ENCODE measurements at places on chromosomes 5 and 9.

GRCh38 chr9:89879701-89880100 is 274.9 kb downstream of the GADD45G start:
- DNase-seq, result no peak

GRCh38 chr5:9557696-9558095 is 11.8 kb upstream of the SEMA5A start:
- no peak for DNase-seq

DNA sequence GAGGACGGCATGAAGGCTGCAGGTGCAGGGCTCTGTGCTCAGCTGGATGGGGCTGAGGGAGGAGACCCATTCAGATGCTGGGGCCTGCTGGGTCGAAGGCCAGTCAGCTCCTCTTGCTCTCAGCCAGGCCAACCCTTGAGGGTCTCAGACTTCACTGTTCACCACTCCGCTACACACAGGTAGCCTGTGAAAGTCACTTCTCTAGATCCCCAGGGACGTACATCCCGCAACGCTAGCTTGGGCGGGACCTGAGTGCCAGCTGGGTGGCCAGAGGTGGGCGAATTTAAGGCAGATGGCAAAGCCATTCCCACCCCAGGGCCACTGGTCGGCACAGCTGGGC is 42.2 kb upstream of the FCN1 start:
- DNase-seq, result no peak

DNA sequence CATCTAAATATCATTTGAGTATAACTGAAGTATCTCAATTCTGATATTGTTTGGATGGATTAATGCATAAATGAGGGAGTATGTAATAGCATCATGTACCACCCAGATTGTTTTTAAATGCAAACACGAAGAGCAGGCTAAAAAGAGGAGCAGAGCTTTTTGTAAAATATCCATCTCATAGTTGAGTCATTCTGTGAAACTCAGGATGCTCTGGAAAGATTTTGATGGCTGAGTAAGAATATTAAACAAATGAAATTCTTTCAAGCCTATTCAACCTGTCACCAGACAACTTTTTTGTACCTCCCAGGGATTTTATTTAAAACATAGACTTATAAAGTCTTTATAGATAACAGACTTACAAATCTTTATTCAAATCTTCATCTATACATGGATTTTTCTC is 625.9 kb downstream of the TLE4 start:
- no peak for DNase-seq

GRCh38 chr9:89543621-89544278 is 45.8 kb upstream of the SEMA4D start:
- no peak for DNase-seq

GRCh38 chr5:40559306-40559705 is 120.4 kb upstream of the PTGER4 start:
- DNase-seq, result no peak

DNA sequence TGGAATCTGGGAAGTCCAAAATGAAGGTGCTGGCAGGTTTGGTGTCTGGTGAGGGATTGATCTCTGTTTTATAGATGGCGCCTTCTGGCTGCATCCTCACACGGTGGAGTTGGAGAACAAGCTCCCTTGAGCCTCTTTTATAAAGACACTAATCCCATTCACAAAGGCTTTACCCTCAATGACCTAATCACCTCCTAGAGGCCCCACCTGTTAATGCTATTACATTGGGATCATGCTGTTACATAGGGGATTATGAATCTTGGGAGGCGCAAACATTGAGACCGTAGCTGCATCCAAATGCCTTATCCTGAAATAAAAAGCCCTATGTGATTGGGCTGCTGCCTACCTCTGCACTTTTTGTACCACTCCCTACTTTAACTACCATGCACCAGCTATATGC is 197.1 kb upstream of the HMHB1 start:
- DNase-seq, result no peak

DNA sequence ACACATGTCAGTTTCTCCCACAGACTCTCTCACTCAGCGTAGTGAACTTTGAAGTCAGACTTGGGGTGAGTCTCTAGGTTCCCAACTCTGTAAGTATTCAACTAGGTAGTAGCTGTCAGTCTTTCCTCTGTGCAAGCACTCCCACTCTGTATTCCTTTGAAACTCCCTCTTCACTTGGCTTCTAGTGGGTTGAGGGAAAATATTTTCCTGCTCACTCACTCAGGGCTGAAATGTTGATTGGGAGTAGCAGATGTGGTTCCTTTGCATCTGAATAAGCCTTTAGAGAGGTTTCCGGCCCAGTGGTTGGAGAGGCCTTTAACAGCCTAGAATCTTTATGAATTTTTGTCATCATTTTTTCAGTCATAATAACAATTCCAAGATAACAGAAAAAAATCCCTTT is 18.1 kb upstream of the ARRDC3 start:
- DNase-seq, result no peak

DNA sequence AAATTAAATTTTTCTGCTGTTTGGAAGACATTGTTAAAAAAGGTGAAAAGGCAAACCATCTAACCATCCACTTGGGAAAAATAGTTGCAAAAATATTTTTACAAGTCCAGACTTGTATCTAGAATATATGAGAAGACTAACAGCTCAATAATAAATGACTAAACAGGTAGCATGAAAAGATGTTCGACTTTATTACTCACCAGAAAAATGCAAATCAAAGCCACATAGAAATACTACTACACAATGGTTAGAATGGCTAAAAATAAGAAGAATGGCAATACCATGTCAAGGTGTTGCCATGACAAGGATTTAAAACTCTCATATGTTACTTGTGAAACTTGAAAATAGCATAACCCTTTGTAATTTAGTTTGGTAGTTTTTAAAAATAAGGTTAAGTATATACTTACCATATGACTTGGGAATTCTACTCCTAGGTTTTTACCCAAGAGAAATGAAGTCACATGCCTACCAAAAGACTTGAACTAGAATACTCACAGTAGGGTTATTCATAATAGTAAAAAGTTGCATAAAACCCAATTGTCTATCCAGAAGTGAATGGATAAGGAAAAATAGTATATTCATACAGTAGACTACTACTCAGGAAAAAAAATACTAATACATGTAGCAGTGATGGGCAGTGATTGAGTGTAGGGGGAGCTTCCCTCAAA is 93.8 kb downstream of the VPS13A start:
- DNase-seq, result no peak

DNA sequence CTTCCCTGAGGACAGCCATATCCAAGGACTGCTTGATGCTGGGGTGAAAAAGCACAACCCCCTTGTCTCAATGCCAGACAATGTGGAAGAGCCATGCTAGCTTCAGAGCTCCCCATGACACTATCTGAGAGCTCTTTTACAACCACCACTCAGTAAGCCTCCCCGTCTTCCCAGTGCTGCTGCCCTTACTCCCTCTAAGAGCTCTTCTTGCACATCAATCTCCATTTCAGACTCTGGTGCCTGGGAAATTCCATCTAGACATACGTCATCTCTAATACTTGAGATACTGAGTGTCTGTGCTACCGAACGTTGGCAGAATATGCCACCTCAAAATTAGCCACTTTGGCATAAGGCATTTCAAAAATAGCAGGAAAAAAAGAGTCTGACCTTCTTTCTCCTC is 94.5 kb downstream of the EDIL3 start:
- DNase-seq, result no peak

DNA sequence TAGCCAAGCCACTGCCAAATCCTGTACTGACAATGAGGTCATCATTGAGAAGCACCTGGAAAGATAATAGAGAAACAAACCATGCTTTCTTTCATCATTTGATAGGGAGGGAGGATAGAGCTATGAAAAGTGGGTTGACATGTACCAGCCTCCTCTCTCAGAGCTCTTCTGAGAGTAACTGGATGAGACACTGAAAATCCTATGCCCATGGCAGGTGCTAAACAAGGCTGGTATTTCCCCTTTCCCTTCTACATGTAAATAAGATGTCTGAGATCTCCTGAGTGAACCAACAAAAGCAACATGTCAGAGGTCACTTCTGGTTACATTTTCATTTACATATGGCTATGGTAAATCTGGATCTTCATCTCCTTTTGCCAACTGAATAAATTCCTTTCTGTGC is 45.3 kb upstream of the TRAF1 start:
- DNase-seq, result no peak

DNA sequence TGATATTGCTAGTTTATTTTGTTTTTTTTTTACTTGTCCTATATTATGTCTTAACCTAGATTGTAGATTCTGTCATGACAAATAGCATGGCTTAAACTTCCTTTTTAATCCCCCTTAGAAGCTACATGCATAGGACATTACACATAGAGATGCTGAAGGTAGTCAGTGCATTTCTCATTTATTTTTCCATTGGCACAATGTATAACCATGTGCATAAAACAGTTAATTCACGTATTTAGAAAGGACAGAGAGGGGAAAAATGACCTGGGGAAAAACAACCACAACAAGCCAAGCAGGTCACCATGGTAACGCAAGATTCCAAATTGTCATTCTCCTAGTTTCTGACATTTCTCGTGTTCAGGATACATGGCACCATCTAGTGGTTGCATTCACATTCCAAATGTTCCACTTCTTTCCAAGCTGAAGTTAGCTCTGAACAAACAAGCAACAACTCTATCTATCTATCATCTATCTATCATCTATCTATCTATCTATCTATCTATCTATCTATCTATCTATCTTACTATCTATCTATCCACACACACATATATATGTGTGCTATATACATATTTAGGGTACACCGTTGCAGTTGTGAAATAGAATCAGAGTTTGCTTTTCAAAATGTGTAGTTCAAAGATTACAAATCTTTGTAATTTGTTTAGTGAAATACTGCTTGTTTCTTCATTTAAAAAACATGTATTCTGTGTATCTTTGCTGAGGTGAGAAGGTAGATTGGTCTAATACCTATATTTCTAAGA is 487.2 kb upstream of the ST8SIA4 start:
- DNase-seq, result peak; percentile 26

DNA sequence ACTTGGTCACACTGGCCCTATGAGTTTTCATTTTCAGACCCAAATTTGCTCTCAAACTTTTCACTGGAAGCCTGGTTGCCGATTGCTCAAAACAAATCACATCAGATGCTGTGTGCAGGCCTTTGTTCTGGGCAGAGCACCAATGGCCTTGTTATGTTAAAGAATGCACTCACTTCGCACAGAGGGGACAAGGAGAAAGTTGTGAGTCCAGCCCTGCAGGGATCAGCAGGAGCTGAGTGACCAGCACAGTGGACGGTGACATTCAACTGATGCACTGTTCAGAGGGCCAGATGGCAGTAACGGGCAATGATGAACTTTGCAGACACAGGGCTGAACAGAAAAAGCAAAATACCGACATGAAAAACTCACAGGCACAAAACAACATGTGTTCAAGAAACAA is 86.1 kb downstream of the BARX1 start:
- no peak for DNase-seq

DNA sequence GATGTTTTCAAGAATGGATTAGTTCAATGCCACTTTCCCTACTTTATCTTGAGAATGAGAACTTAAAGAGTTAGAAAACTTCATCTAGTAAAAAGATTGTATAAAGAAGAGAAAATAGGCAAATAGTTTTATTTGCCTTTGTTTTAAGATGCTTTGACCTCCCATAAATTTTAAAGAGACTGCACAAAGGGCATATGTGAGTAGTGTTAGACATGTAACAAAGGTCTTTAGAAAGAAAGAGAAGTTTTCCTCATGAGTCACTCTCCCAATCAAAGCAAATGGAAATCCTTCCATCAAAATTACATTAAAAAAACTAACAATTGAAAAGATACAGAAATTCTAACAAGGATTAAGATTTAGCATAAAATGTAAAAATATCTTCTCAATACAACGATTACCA is 381.8 kb upstream of the KIF2A start:
- DNase-seq, result no peak

DNA sequence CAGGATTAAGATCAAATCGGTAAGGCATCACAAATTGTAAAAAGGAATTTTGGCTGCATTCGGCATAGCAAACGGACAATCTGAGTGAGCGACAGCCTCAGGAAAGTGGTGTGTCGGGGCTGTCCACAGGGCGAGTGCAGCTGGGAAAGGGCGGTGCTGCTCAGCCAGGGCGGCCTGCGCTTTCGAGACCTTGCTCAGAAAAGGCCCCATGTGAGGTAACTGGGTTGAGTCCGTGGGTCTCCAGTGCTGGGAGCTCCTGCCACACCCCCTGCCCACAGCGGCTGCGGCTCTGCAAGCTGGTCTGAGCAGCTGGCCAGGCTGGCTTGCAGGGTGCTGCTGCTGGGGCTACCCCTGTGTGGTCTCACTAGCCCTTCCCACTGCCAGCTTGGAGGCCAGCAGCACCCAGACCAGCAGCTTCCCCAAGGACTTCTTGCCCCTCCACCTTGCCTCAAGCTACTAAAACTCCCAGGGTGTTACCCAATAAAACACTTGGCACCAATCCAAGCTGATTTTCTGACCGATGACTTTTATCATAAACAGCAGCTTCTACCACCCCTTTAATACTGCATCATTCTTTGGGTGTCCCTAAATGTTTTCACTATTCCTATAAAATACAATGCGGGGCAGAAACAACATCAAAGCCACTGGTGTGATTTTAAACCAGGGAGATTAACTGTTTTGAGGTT is 6.2 kb downstream of the SURF2 start:
- DNase-seq, result no peak

- no peak for DNase-seq
Measured at GRCh38 chr5:167479779-167480178, 811.7 kb upstream of the WWC1 start.

- DNase-seq, result no peak
Measured at GRCh38 chr5:14767053-14767452, 102.5 kb downstream of the OTULIN start.

DNA sequence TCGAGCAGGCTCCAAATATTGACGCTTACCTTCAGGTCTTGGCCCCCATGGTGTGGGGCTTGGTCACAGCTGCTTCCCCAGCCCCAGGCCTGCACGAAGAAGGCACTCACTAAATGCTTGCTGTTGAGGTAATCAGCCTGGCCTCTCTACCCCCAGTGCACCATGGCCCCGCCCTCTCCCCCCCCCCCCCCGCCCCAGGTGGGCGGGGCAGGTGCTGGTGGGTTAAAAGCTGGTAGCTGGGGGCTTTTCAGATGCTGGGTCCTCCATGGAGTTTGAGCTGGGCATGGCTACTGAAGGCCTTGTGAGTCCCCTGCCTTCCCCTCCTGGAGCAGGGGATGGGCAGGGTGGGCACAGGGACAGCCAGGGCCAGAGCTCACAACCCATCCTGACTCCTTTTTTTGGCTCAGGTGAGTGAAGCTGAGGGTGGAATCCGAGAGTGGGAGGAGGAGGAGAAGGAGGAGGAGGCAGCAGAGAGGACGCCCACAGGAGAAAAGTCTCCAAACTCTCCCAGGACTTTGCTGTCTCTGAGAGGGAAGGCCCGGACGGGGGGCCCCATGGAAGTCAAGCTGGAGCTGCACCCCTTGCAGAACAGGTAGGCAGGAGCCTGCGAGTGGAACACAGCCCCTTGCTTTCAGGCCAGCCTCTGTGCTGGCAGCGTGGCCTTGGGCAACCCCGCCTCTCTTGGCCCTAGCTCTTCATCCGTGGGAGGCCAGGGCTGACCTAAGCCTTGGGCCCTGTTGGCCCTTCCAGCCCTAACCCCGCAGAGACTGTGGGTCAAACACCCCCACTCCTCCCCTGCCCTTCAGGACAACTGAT is 4.4 kb upstream of the TSPAN17 start:
- no peak for DNase-seq

- DNase-seq, result peak; percentile 91
Measured at GRCh38 chr9:272251-273213, 57.9 kb downstream of the DOCK8 start.

GRCh38 chr5:94872526-94872925 is 254.1 kb downstream of the SLF1 start:
- no peak for DNase-seq
